ENCODE measurements at places on chromosomes 12 and 14. TPM values are rescaled to one million over a fixed set of nuclear protein-coding genes. Genes with fewer than 3 reads are reported as not detected.

GRCh38 chr12:11881835-11882234, 188.9 kb upstream of the BCL2L14 start:
- DNase-seq = no peak

- no peak for DNase-seq
Observed at GRCh38 chr12:42216737-42217136, 21.3 kb downstream of the YAF2 start.

DNA sequence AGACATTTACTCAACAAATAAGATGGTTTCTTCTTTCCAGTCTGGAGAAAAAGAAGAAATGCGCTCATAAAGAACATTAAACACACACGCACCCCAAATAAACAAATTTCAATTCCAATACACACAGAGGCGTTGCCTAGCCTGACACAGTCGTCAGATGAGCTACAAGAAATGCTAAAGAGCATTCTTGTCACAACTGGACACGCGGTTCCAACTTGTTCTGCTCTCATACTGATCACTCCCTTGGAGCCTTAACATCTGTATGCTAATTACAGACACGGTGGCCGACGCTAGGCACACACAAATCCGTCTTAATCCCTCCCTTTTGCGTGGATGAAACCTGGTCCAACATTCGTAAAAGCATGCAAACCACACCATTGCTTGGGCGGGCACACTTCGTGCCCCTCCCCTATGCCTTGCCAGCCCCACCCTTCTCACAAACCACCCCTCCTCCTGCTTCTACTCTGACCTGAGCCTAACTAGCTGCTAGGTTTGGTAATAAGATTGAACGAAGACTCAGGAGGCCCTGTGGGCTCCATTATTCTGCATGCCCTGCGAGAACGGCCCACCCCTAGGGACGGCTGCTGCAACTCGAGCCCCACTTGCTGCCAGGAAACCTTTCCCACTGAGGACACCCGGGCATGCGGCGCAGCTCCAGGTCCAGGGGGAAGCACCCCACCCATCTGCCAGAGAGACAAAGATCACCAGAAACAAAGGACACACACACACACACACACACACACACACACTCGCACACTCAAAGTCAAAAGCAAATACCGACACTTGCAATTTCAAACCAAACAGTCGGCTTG, 1.2 kb downstream of the KCNK10 start:
- DNase-seq = no peak

DNA sequence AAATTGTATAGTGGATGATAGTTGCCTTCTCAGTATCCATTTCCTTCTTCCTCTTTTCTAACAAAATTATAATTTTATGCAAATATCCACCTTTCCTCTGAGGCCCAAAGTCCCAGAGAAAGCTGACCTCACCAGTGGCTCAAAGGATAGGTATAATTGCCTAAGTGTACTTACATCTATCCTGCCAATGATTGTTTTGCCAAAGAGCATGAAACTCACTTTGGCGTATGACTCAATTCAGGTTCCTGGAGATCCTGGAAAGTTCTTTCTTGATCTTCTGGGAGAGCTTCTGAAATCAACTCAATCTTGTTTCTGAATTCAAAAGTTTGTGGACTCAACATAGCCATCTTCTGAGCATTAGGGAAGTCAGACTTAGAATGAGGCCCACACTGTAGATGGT, 10.5 kb upstream of the RBM25 start:
- DNase-seq = no peak

GRCh38 chr12:51082561-51083125, 753 bp downstream of the CSRNP2 start:
- DNase-seq = peak; percentile 47

GRCh38 chr14:31858868-31859267, 218.2 kb upstream of the ARHGAP5 start:
- peak; percentile 22 for DNase-seq

DNA sequence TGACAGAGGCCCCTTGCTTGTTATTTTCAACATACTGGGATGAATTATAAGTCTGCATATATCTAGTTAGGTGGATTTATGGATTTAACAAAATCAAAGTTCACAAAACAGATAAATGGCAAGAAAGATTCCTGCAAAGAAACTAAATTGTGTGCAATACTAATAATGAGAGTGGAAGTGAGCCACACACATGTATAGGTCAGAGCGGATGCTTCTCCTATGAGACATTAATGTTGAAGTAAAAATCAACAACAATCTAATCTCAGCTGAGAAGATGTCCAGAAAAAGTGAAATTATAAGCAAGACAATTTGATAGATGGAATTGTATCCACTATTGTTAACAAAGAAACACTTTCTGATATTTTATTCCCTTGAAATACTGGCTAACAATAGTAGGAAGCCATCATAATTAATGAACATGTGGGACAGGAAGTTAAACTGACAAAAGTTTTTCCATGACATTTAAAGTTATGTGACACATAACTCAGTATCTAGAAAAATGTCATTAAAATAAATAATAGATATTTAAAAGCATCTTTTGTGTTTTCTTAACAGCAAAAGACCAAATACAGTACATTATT, 39.7 kb downstream of the RAD51B start:
- DNase-seq = no peak

DNA sequence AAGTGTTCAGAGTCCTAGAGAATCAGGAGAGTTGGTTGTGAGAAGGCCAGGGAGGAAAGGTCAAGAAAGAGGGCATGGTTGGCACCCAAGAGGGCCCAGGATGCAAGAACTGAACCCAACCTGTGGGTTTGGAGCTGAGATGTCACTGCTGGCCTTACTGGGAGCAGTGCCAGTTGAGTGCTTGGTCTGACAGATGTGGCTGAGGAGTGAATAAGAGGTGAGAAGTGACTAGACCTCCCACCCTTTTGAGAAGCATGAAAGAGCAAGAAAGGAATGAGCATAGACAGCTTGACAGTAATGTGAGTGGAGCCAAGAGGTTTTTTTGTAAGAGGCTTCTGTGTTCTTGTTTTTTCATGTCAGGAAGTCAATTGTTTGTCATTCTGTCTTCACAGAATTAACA, 95.3 kb downstream of the FGD4 start:
- no peak for DNase-seq

- DNase-seq = no peak
Observed at GRCh38 chr14:55085060-55085660, 33.7 kb downstream of the MAPK1IP1L start.

GRCh38 chr14:56199095-56199981, 81.1 kb downstream of the PELI2 start:
- DNase-seq = peak; percentile 94

DNA sequence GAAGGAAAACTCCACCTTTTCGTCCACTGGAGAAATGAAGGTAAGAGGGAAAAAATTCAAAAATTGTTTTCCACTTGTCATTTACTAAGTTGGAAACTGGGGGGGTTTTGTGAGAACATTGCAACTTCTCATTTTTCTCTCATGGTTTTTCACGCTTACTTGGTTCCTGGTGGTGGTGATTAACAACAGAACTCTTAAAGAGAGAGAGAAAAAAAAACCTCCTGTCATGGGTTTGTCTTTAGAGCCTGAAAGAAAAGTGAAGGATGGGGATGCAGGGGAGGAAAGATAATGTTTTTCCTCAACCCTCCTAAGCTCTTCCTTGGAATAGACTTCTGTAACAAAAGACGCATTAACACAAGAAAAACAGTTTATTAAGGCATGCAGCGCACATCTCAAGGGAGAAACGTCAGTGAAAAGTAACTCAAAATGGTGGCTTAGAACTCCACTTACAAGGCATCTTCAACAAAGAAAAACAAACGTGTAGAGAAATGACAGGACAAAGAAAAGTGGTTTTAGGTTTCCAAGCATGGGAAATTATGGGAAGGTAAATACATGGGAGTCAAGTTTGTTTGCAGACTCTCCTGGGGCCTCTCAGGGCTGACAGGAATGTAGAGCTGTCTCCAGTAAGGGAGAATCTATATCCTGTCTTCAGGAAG, 81.9 kb upstream of the ATF7IP start:
- no peak for DNase-seq

GRCh38 chr12:39931857-39932256, 174.0 kb downstream of the SLC2A13 start:
- DNase-seq = peak; percentile 66

DNA sequence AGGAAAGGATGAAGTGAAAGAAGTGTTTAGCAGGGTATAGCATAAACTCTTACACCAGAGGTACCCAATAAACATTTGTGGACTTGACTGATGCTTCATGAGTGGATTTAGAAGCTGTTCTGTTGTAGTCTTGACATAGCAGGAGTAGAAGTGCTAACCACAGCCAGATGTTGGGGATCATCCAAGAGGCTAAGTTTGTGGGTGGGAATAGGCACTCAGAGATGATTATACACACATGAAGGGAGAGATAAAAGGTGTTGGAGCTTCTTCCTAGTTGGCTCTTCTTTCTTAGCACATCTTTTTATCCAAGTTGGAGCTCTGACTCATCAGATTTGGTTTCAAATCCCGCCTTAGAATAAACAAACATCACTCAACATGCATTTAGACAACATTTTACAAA, 166.7 kb upstream of the E2F7 start:
- peak; percentile 94 for DNase-seq

GRCh38 chr12:118591-118990, 52.0 kb downstream of the IQSEC3 start:
- DNase-seq = no peak

GRCh38 chr12:2924019-2924418, 33.3 kb downstream of the TULP3 start:
- DNase-seq = peak; percentile 28

DNA sequence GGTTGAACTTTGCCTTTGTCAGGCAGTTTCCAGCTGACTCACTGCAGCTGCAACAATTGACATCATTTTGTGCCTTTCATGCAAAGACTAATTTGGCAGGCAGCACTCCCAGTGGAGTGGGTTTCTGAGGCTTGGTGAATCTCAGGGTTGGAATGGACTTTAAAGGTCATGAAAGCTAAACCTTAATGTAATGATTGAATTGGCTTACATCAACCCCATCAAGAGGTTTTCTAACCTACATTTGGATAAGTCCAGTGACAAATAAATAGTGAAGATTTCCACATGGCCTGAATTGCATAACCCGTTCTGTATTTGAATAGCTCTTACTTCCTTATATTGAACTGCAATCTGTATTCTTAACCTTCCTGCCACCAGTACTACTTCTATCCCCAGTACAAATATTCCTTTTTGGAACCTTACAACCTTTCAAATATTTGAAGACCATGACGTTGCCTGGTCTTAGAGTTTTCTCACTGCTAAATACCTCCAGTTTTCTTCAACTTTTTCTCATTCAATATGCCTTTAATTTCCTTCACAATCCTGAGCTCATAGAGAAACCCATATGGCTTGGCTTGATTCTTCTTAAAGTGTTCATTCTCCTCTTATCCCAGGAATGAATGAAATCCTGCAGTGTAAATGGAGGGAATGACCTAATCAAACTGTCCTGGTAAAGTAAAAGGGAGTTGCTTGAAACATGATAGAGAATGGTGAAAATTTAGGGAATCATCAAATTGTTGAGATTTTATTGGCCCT, 168.1 kb upstream of the NOVA1 start:
- DNase-seq = peak; percentile 96

DNA sequence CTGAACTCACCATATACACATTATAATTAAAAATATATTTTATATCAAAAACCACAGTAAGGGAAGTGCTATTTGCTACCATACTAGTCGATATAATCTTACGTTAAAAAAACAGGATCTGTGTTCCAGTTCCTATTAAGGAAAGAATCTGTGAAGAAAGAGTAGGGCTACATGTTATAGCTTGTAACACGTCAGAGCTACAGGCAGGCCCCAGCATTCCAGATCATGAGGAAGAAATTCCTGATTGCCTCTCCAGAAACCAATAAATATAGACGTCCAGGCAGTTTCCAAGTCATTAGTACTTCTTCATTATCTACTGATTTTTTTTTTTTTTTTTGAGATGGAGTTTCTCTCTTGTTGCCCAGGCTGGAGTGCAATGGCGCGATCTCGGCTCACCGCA, 20.6 kb downstream of the SGPP1 start:
- no peak for DNase-seq

- no peak for DNase-seq
Observed at GRCh38 chr14:62528296-62528695, 517.0 kb downstream of the KCNH5 start.

- no peak for DNase-seq
Observed at GRCh38 chr12:126706300-126706699, 1560.7 kb upstream of the TMEM132C start.

DNA sequence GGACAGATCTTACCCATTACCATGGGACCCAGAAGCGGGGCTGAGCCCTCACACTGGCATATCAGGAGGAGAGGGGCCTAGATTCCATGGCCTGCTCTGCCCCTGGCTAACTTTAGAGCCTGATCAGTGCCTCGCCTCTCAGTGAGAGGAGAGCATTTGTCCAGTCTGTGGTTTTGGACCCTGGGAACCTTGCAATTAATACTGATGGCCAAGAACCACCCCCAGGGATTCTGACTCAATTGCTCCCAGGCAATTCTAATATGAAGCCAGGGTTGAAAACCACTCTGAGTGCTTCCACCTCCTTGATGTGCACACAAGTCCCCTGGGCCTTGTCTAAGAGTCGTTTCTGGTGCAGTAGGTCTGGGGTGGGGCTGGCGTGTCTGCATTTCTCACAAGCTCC, 67.7 kb downstream of the CALM1 start:
- DNase-seq = no peak

DNA sequence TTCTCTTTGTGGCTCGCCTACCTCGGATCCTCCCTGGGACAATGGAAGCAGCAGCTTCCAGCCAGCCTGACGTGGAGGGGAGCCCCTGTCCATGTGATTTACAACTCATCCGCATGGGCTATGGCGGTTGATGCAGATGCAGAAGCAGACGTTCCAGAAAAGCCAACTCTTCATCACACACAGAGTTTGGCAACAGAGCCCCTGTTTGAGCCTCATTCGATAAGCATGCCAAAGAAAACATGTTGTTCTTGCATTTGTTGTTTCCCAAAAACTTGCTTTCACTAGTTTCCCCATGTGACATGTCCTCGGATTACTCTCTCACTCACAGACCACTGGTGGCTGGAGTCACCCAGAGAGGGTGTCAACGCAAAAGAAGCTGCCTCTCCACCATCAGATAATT, 16.4 kb upstream of the TC2N start:
- DNase-seq = peak; percentile 66

GRCh38 chr14:95496111-95496681, 20.3 kb downstream of the SYNE3 start:
- peak; percentile 82 for DNase-seq

DNA sequence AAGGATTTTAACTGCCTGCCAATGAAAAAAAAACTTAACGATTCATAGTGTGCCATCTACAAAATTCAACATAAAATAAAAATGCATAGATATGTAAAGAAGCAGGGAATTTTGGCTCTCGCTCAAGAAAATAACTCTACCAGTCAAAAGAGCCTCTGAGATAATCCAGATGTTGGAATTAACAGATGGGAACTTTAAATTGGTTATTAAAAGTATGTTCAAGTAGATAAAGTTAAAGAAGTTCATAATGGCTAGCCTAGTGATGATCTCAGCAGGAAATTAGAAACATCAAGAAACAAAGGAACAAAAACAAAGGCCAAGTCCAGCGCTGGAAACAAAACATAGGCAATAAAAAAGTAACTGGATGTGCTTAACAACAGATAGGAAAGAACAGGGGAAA, 23.1 kb downstream of the PIK3C2G start:
- peak; percentile 53 for DNase-seq

VRTN gene
- total RNA-seq = not detected

BDKRB1 gene
- total RNA-seq = not detected

SLC6A12 gene
- not detected for total RNA-seq

ADAMTS20 gene
- not detected for total RNA-seq

KRT82 gene
- total RNA-seq = not detected

TAS2R43 gene
- total RNA-seq = 1.3 TPM

ASCL1 gene
- total RNA-seq = not detected

TAS2R20 gene
- 1.9 TPM for total RNA-seq

FAM181A gene
- not detected for total RNA-seq

KRT83 gene
- total RNA-seq = not detected

ACOT6 gene
- total RNA-seq = not detected

AICDA gene
- not detected for total RNA-seq

Data from fibroblast of the aortic adventitia (primary cell).